Uterine smooth muscle cell (primary cell): ENCODE measurements at places on chromosomes 13 and 19. TPM values are rescaled to one million over a fixed set of nuclear protein-coding genes. Genes with fewer than 3 reads are reported as not detected.

FBN3 gene
- total RNA-seq, result not detected in 2 replicates

LRRC25 gene
- total RNA-seq, result 0.11 and 0.25 TPM in 2 replicates

DAND5 gene
- total RNA-seq, result 0.12 TPM in 1 of 2 replicates, not detected in the other

C19orf12 gene
- total RNA-seq, result 23.1 and 28.9 TPM in 2 replicates

IL12RB1 gene
- not detected in 2 replicates for total RNA-seq

KLC3 gene
- total RNA-seq, result 0.66 TPM in 1 of 2 replicates, not detected in the other

ZNF536 gene
- total RNA-seq, result not detected in 2 replicates

CDC42EP5 gene
- total RNA-seq, result 3.8 and 15.2 TPM in 2 replicates

MEIOSIN gene
- not detected in 2 replicates for total RNA-seq

NLRP5 gene
- total RNA-seq, result not detected in 2 replicates

ZNF723 gene
- under 0.01 TPM in 1 of 2 replicates, not detected in the other for total RNA-seq

GNA15 gene
- 0.11 and 0.50 TPM in 2 replicates for total RNA-seq

APOE gene
- 1.4 and 9.6 TPM in 2 replicates for total RNA-seq

HIF3A gene
- total RNA-seq, result 0.75 and 8.7 TPM in 2 replicates

APOC4 gene
- total RNA-seq, result not detected in 2 replicates

WDR87 gene
- not detected in 2 replicates for total RNA-seq

TEKTIP1 gene
- not detected in 2 replicates for total RNA-seq

CGB5 gene
- total RNA-seq, result not detected in 2 replicates

ANKLE1 gene
- 0.44 and 1.00 TPM in 2 replicates for total RNA-seq

SLC25A41 gene
- 0.11 TPM in 1 of 2 replicates, not detected in the other for total RNA-seq

SLC25A30 gene
- 20.8 and 32.4 TPM in 2 replicates for total RNA-seq

KRTDAP gene
- not detected in 2 replicates for total RNA-seq

ATXN8OS gene
- not detected in 2 replicates for total RNA-seq

TYROBP gene
- total RNA-seq, result not detected in 2 replicates
